IPS-NIHi11 (cell line): ENCODE measurements at places on chromosomes 6 and 20.
A peak's percentile ranks its signal among the peaks of the same experiment; 100 is the strongest.

- DNase-seq, result peak; percentile 71
These were observed 57.9 kb upstream of the MAP7 start for GRCh38 chr6:136607932-136608772.

GRCh38 chr6:8803181-8803760 is 367.9 kb upstream of the SLC35B3 start:
- DNase-seq, result no peak

- DNase-seq, result no peak
These were observed 491.0 kb downstream of the HAO1 start for GRCh38 chr20:7449269-7449668.

DNA sequence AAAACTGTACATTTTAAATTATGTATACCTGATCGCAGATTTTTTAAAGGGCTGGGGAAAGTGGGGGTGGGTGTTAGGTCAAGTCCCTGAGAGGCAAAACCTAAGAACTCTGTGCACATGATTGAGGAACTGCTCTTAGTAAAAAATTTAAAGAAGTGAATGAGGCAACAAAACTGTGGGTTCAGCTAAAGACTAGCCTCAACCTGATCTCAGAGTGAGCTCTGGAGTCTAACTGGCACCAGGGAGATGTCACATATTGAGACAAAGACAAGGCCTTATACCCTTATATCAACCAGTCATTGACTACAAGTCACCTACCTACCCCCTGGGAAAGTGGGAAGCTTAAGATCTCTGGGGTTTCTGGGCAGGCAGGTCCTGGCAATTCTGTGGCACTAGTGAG is 27.4 kb upstream of the RUNX2 start:
- no peak for DNase-seq

- DNase-seq, result no peak
These were observed 1.4 kb downstream of the PHF20 start for GRCh38 chr20:35773154-35773751.

DNA sequence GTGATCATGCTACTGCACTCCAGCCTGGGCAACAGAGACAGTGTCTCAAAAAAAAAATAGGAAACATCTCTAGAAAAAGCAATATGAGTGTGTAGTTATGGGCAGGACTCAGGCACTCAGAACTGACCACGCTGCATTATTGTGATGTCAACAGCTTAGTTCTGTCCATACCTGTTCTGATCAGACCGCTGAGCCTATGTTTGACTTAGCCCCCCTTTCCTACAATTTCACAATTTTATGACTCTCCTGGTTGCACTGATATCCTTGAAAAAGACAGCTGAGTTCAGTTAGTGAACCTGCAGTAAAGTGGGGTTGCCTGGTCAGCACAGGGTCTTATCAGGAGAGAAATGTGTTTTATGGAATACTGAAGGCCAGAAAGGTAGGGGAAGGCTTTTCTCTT is 37.8 kb upstream of the PRDM1 start:
- no peak for DNase-seq

DNA sequence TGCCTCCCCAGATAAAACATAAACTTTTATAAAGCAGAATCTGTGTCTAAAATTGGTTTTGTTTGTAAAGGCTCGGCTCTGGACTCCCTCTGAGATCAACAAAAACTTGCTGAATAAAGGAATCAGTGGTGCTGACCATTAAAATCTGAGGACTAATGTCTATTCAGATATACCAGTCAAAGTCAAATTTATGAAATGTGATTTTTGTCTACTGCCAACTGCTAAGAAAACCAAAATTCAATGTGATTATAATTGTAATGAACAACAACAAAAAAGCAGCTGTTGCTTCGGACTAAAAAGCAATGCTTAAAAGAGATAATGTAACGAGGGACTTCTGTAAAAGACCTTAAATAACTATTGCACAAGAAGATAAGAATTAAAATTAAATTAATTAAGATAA is 26.6 kb downstream of the PRKN start:
- DNase-seq, result no peak

- no peak for DNase-seq
These were observed 78.3 kb upstream of the SRSF6 start for GRCh38 chr20:43379239-43379917.

GRCh38 chr20:37721751-37722150 is 27.9 kb downstream of the CTNNBL1 start:
- DNase-seq, result no peak

- DNase-seq, result no peak
These were observed 19.7 kb downstream of the TRAF3IP2 start for GRCh38 chr6:111585974-111586315.

DNA sequence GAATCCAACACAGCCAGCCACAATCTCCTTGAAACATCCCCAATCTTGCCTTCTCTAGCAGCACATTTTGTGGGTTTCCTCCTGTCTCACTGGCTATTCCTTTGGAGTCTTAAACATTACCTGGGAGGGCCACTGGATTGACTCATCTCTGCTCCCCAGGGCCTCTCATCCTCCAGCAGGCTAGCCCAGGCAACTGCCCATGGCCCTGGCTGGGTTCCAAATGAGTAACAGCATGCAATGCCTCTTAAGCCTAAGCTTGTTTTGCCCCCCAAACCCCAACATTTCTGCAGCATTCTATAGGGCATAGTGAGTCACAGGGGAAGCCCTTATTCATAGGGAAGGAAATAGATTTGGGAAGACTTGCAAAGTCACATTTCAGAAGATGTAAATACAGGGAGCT is 204.9 kb downstream of the FOXA2 start:
- no peak for DNase-seq

DNA sequence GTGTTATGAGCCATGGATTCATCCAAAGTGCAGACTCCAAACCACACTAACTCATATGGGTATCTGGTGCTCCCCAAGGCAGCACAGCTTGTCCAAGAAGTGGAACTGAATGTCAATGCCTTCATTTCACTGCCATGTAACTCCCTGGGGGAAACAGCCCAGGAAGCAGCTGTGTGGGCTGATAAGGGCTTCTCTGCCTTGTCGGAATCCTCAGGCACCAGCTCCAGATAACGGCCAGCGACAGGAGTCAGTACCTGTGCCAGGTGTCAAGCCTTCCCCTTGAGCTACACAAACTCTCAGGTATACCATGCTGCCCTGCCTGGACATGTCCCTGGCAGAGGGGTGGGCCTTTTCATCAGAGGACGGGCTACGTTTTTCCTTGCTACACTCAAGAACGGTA is 751.9 kb upstream of the CHD6 start:
- no peak for DNase-seq

DNA sequence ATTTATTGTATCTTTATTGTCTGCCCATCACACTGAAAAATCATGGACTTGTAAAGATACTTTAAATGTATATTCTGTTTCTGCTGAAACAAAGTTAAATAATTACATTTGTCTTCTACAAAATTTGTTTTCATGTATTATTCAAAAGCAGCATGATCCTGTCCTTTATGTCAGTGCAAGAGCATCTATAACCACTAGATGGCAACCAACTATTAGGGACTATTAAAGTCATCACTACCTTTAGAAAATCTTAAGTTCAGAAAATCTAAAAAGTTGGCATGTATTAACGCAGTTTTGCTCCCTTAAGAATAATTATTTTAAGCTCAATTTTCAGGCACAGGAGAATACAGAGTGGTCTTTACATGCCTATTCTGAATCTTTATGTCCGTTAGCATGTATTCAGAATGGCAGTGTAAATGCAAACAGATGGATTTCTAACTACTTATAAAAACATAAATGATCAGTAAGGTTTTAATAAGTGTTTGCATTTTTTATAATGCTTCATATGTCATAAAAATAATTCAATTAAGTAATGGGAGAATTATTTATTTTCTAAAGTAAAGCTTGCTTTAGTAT is 17.8 kb downstream of the TMEM30A start:
- peak; percentile 32 for DNase-seq

DNA sequence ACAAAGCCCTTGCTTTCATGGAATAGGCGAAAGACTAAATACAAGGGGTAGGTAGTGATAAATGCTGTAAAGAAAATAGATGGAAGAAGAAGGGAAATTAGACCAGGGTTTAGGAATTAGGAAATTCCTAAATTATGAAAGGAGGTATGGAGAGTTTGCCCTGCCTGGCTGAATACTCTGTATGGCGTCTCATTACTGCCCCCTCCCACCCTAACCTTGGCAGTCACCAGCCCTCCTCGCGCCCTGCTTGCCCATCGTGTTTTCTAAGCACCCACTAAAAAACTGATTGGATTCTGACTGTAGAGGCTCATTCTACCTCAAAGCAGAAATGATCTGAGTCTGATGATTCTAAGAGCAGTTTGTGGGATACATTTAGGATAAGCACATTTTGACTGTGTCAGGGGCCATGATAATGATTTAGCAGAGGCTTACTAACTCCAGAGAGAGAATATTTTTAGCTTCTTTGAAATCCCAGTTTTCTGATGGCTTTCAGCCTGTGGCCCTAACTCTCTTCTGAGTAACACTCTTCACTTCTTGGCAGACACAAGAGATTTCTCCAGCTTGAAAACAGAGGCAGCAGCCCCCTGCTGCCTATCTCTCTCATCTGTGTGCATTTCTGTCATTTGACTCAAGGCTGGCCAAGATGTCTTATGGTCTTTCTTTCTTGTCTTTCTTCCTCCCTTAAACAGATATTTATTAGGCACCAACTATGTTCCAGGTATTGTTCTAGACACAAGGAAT is 1.4 kb upstream of the CHD6 start:
- DNase-seq, result no peak

- no peak for DNase-seq
These were observed 12.5 kb downstream of the TFAP2B start for GRCh38 chr6:50831186-50831585.

DNA sequence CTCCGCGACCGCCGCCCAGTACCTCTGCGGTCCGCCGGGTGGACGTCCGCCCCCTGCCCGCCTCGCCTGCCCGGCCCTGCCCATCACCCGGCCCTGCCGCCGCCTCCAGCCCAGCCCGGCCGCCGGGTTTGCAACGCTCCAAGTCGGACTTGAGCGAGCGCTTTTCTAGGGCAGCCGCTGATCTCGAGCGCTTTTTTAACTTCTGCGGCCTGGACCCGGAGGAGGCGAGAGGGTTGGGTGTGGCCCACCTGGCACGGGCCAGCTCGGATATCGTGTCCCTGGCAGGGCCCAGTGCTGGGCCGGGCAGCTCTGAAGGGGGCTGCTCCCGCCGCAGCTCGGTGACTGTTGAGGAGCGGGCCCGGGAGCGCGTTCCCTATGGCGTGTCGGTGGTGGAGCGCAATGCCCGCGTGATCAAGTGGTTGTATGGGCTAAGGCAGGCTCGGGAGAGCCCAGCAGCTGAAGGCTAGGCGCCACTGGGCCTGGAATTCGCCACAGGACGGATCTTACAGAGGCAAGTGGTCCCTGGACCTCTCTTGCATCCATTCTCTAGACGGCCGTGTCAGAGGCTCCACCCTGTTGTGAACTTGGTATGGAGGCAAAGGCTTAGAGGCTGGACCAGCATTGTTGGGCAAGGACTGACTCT is 11.8 kb downstream of the FAM110A start:
- DNase-seq, result peak; percentile 22

- DNase-seq, result no peak
These were observed 127.3 kb downstream of the DLL1 start for GRCh38 chr6:170163405-170164170.

- no peak for DNase-seq
These were observed 13.2 kb downstream of the CITED2 start for GRCh38 chr6:139361211-139361610.

- DNase-seq, result peak; percentile 71
These were observed 44.2 kb upstream of the SUPT3H start for GRCh38 chr6:45421709-45422502.

DNA sequence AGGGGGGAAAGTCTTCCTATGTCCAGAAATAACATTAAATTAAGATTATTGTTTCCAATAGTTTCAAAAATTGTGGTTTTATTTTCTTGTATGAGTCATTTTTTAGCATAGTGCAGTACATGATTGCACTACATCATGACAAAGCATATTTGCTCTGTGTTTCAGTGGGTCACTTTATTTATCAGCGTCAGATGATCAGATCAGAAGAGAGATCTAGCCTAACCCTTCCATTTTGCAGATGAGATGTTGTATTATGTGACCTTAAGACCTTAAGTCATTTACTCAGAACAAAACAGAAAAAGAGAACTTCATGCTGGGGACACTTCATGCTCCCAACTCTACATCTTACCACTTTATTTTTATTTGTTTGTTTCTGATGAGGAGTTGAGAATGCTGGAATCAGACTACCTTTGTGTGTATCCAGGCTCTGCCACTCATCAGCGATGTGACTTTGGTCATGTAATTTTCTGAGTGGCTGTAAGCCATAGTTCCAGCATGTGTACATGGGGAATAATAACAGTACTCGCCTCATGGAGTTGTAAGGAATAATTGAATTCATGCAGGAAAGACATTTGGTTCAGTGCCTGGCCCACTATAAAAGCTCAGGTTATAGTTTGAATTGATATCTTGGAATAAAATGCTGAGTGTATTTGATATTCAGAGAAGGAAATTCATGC is 13.5 kb downstream of the EYA4 start:
- DNase-seq, result no peak

DNA sequence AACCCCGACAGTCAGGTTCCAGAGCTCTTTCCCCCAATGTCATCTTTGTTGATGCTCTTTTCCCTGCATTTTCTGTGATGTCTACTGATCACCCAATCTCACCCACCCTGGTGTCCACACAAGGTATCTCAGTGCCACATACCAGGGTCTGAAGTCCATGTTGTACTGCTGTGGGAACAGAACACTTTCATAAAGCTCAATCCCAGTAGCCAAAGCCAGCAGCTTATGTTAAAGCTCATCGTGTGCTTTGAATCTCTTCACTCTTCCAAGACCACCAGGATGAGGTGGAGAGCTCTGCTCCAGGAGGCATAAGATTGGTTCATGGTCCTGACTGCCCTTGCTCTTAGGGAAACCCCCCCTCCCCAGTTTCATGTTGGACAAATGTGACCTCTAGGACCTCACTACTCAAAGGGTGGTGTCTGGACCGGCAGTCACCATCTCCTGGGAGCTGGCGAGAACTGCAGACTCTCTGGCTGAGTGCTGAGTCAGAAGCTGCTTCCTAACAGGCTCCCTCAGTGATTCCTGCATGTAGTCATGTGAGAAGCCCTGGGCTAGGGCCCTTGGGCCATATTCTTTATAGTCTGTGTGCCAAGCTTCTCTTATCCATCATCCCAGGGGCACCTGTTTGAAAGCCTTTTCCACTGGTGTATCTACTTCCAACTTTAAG is 13.4 kb upstream of the CPNE5 start:
- no peak for DNase-seq

DNA sequence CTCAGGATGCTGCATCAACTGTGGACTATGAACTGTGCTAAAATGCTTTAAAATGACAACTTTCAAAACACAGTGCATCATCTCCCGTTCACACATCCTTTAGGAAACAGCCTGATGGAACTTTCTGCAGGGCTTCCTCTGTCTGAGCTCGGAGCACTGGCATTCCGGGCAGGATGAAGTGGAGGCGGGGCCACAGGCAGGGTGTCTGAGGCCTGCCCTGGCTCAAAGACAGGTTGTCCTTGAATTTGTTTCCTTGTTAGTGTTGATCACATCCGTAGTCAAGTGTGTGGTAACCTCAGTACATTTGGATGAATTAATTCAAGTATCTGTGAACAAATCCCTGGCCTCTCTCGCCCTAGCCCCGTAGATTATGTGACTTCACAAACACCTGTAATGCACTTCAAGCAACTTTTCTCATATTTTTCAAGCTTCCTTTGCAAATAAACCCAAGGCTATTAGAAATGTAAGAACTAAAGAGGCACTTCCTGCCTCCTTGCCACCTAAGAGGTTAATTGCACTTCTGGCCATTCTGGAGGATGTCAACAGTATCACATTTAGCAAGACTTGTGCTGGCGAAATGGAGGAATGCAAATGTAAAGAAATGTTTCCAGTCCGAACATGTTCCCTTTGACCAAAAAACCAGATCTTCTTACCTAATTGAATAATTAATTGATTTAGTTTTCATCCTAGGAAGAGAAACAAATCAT is 3.1 kb downstream of the CD93 start:
- DNase-seq, result peak; percentile 43
